ENCODE measurements at places on chromosomes 13 and 19.

- no peak for DNase-seq
These were observed at the start of gene NFIX for GRCh38 chr19:12994701-12995595. Gene NFIX (plus strand): TSS chr19:12995475. CDS start chr19:12995838, 363 bp downstream.

GRCh38 chr13:103471896-103472295, 405.7 kb upstream of the SLC10A2 start:
- DNase-seq: peak; percentile 9

- DNase-seq: no peak
These were observed 4.7 kb upstream of the SLC5A5 start for GRCh38 chr19:17866964-17867486.

- DNase-seq: no peak
These were observed 5.6 kb downstream of the PIAS4 start for GRCh38 chr19:4012975-4013634.

DNA sequence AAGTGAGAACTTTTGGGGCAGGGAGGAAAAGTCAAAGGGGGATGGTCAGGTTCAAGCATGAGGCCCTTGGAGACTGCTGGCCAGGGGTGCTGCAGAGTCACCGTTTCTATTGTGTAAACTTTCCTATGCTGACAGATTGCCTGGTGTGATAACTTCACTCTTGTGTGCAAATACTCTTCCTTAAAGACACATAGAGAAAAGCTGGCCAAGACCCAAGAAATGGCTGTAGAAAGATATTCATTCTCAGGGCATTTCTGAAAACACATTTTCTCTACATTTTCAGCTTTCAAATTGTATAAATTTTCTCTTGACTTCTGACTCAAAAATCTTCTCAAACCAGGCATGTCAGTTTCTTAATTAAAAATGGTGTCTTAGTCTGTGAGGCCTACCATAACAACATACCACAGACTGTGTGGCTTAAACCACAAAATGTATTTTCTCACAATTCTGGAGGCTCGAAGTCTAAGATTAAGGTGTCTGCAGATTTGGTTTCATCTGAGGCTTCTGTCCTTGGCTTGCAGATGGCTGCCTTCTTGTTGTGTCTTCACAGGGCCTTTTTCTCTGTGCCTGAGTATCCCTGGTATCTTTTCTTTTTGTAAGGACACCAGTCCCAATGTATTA, 304.5 kb downstream of the KCNRG start:
- no peak for DNase-seq

- no peak for DNase-seq
These were observed 98.3 kb upstream of the KLF5 start for GRCh38 chr13:72960541-72960940.

Data from WTC11 (cell line).